WERI-Rb-1 (cell line): ENCODE measurements at places on chromosomes 1 and 21.

GRCh38 chr1:22383526-22384294, 67.9 kb upstream of the ZBTB40 start:
- DNase-seq: no peak

DNA sequence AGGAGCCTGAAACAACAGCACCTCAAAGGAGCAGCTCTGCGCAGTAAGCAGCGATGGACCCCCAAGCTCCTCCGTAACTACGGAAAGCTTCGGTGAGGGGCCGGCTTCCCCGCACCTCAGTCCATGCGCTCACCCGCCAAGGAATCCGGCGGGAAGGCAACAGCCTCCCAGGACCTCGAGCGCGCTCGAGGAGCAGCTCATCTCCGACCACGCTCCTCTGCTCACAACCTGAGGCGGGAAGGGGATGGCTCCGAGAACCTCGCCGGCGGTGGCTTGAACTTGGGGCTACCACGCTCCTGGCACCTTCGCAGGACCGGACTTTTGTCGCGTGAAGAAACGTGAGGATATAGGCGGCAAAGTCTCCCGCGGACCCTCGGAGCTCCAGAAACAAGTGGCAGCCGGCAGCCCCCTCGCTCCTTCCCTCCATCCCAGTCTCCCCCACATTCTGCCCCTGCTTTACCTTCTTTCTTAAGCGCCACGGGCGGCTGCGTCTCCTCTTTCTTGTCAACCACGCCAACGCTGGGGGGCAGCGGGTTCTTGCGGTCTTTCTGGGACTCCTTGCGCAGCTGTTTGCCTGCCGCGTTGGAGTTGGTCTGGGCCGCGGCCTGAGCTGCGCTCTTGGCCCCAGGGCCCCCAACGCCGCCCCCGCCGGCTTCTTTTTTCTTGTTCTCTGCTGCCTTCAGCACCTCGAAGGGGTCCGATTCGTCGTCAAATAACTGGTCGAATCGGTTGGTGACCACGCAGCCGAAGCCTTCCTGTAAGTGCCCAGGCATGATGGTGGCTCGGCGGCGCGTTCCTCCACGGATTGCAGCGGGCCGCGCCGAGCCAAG, 459 bp downstream of the SERBP1 start:
- DNase-seq: no peak

GRCh38 chr21:46131588-46131837, 23.9 kb downstream of the FTCD start:
- no peak for DNase-seq

DNA sequence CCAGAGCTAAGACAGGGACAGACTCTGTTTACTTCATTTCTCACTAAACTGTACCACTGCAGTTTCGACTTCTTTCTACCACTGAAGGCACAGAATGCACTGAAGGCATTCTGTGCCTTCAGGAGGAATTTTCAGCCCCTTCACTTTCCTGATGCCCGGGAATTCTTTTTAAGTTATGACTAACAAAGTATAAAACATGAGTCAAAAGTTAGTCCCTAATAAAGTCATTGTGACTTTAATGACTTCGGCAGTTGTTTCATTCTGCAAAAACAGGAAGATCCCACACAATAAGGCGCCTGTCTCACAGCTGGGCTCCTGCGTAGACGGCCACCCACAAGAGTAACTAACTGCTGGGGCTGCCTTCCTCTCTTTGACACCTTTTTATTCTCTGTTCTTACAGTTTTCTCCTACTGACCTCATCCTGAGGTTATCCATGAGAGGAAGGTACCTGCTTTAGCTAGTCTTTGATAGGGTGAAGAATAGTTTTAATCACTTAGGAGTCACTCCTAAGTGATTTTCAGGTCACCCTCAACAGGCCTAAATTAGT, 183.9 kb upstream of the SGIP1 start:
- DNase-seq: no peak

DNA sequence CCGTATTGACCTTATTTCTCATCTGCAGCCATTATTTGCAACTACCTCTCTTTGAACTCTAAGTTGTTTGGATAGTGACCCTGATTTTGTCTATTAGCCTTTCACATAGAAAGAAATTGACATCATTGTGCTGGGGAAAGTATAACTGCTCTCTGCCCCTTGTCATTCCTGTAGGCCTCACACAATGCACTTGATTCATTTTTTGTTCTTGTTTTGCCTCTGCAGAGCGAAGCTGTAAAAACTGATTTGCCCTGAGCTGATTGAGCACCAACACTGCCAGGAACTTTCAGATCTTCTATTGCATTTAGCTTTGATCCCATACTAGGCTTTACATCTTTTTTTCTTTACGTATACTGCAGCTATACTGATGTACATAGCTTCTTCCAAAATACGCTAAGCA, 167.2 kb upstream of the PTBP2 start:
- no peak for DNase-seq

DNA sequence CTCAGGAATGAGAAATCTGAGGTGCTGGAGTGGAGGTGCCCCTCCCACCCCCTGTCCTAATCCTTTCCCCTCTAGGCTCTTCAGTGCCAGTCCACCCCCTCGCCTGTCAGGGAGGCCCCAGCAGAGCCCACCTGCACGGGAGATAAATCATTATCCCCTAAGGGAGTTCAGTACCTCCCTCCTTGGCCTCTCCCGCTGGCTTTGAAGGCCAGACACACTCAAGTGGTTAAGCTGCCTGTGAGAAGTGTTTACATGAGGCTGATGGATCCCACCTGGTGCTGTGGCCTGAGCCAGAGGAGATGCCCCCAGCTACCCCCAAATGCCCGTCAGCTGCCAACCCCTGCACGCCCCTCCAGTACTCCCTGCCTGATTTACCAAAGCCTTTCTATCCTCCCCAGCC, 3.7 kb downstream of the RSPO1 start:
- DNase-seq: peak; percentile 84
